Inflammatory macrophage treated with lipopolysaccharide for 4 hours (primary cell): ENCODE measurements at places on chromosomes 13 and 19.

- no peak for DNase-seq
Measured at GRCh38 chr19:10343495-10343894, 4.1 kb upstream of the ICAM3 start.

DNA sequence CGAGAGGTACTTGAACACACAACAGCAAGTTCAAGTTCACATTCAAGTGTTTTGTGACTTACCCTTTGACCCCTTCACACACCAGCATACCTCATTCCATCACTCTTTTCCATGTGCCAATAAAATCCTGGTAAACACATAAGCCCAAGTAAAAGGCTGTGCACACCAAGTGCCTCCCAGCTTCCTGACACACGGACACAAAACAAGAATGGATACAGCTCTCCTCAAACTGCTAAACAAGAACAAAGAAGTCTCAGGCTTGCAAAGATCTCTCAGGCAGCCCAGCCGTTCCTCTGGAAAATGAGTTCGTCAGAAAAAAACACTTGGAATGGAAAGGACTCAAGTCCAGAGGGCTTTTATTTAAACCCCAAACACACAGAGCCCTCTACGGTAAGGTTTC, 83.7 kb downstream of the NUFIP1 start:
- DNase-seq: no peak

DNA sequence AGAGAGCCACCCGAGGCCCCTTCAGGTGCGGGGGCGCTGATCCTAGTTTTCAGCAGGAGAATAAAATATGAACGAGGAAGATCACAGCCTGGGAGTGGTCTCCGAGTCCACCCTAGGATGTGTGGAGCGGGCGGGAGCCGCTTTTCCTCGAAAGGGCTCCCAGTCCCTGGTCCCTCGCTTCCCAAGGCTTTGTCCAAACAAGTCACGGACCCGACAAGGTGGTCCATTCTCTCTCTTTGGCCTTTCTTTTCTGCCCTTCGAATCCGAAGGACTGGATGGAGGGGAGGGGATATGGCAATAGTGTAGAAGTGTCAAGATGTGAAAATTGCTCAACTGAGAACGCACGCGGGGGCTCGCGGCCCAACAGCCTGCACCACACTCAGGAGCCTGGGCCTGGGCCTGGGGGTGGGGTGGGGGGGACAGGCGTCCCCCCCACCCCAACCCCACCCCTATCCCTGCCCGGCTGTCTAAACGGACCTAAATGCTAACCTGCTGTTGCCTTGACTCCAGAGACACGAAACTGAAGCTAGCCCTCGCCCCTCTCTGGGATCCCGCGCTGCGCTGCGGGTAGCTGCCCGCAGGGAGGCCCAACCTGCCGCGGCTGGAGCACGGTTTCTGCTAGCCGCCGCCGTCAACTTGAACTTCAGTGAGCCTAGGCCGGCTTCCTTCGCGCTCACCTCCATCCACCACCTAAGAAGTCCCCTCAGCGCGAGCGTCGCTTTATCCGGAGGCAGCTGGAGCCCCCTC, 7.1 kb downstream of the ZIC2 start:
- no peak for DNase-seq

GRCh38 chr19:1734321-1734966, 18.9 kb upstream of the ONECUT3 start:
- no peak for DNase-seq

GRCh38 chr13:59677966-59678814, 485.5 kb downstream of the DIAPH3 start:
- DNase-seq: peak; percentile 60

DNA sequence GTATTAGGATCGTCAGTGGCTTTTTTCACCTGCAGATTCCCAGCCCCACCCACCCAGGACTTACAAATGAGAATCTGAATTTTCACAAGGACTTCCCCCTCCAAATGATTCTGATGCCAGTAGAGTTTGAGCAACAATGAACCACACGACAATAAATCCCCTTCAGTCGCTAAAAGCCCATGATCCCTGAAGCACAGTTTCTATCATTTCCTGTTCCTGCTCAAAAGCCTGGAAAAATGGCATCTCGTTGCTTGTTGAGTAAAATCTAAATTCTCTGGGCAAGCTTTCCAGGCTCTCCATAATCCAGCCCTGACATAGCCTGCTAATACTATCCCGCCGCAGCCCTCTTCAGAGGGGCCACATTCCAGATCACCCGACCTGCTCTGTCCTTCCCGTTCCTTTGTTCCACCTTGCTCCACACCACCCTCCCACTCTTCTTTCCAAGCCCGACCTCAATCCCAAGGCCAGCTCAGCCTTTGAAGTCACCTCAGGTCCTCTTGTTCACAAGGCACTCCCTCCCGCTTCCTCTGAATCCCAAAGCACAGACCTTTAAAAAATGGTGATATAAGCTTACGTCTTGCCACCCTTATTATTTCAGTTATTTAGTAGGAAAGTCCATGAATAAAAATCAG, 67.9 kb downstream of the NUFIP1 start:
- no peak for DNase-seq

DNA sequence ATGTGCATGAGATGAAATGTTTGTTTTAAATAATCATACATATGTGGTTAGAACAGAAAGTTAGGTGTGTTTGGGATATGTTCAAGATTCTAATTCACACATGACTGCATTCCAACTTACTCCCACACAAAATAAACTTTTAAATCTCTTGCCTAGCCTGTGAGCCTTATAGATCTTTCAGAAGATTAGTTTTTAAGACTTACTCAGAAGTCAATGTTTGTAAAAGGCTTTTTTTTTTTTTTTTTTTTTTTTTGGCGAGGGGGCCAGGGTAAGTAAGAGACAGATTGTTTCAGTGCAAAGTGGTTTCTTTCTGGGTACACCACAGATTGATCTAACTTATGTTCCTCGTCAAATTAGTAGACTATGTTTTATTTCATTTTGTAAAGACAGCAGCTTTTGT, 39.1 kb downstream of the GPR180 start:
- no peak for DNase-seq

DNA sequence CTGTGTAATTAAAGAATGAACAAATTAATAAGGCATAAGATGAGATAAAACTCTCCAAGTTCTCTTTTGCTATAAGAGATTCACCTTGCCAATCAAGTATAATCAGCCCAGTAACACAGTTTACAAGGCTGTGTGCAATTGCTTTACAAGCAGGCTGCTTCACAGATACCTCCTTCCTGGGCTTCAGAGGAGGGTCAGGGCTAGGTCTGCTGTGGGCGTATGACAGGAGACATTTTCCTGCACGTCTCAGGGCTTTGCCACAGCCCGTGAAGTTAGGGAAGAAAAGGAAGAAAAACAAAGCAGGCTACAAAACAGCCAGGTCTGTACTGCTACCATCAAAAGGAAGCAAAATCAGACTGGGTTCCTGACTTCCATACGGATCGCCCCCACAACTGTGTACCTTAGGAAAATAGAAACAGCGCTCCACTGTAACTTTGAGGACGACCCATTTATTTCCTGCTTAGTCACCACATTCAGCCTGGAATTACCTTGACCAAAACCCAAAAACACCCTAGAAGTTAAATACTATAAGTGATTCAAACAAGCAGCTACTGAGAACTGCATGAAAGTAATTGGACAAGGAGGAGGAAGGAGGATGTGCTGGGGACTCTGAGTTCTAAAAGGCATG, 12.4 kb downstream of the EFNB2 start:
- no peak for DNase-seq

DNA sequence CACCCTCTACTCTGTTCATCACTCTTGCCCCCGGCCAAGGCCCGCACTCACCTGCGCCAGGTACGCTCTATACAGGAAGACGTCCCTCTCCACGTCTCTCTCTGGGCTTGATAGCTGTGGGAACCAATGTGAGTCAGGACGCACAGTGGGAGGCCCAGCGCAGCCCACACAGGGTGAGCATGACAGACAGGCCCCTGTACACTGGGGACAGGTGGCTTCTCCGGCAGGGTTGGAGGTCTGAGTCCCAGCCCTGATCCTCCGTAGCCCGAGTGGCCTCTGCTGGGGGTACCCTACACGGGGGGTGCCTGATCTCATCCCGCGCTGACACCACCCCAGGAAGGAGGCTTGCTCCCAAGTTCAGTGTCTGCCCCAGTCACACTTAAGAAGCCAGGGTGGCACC, 6.3 kb downstream of the COPE start:
- no peak for DNase-seq

- DNase-seq: no peak
Measured at GRCh38 chr13:62049992-62050391, 634.3 kb upstream of the PCDH20 start.

- DNase-seq: no peak
Measured at GRCh38 chr19:41604831-41605230, 22.0 kb downstream of the CEACAM4 start.

DNA sequence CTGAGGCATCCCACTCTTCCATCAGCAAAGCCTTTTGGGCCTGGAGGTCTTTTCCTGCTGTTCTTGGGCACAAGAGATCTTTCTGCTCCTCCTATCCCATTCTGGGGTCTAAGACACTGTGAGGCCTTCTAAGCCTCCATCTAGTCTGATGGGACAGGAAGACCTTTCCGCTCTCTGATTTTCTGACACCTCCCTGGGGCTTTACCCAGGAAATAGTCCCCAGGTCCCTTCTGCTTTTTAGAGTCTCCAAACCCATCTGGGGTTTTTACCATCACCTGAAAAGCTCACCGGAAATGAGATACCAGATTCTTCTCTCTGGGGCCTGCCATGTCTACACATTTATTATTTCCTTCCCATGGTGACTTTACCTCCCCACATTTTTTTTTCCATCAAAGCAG, 21.1 kb downstream of the CLEC17A start:
- no peak for DNase-seq

DNA sequence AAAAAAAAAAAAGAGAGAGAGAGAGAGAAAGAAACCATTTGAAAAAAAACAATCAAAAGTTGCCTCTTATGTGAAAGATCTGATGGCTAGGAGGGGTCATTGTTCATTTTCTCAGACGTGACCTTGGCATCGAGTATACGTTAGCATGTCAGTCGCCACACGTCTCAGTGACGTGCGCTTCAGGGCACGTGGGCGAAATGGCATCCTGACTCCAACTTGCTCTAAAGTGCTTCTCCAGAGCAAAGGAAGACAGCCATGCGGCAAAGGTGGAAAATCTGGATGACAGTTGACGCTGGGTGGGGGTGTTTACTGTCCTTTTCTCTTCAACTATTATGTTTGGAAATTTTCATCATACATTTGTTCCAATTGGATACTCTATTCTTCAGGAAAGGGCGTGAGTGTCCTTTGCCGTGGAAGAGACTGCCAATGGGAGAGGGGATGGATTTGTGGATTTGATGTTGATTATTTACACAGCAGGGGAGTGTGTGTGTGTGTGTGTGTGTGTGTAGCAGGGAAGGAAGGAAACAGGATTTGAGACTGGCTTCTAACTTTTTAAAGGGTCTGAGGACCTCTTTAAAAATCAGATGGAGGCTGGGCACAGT, 25.0 kb downstream of the KLF2 start:
- DNase-seq: no peak

- DNase-seq: no peak
Measured at GRCh38 chr19:41241859-41242258, 22.3 kb upstream of the HNRNPUL1 start.

- DNase-seq: no peak
Measured at GRCh38 chr13:60583196-60583888, 186.3 kb downstream of the TDRD3 start.

DNA sequence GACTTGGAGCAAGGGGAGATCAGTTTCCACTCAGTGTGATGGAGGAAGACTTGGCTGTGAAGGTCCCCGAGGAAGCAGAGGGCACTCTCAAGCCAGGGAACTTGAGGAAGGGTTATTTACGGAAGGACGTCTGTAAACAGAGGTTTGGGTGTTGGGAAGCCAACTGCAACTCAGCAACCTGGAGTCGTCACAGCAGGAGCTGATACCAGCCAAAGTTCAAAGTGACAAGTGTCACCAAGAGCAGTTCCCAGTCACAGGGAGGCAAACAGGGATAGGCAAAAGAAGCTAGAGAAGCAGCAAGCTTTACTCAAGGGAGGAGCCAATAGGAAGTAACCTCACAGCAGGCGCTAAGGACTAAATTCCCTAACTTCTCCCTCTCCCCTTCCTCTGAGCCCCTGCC, 205.5 kb downstream of the EFNB2 start:
- DNase-seq: no peak

DNA sequence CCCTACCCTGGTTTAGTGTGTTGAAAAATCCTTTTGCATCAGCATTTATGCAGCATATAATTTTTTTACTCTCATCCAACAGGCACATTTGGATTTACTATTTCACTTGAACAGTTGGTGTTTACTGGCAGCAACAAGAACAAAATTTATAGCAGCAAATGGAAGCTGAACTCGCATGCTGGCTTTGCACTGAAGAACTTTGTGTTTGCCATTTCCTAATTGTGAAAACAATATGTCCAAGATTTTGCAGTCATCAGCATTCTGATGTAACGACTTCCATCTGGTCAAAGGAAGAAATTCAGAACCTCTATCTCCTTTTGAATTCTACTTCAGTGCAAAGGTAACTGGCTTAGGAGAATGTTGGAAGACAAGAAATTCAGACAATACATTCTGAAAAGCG, 131.0 kb downstream of the DLEU7 start:
- peak; percentile 31 for DNase-seq

GRCh38 chr13:32984857-32985626, 31.2 kb upstream of the KL start:
- DNase-seq: no peak

DNA sequence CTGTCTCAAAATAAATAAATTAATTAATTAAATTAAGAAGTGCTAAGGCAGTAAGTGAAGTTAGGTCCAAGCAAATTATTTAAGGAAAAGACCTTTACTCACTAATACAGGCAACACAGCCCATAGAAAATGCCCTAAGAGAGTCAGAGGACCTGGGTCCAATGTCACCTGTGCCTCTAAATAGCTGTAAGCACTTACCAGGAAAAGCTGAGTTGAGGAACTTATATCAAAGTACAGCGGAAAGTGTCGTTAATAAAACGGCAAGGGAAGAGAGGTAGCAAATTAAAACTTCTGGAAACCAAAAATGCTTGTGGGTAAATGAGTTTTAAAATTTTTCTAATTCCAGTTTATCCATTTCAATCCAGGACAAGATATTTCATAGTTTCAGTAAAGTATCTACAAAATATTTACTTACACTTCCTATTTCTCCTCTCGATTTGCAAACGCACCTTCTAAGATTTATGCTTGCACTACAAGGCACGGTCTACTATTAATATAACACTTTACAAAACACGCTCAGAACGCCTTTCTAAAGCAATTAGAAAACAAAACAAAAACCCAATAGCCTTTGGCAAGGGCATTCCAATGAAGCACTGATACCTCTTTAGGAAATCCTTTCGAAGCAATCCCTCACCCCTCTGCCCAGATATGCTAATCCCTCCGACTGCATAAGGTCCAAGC, 963 bp downstream of the VPS36 start:
- DNase-seq: no peak

DNA sequence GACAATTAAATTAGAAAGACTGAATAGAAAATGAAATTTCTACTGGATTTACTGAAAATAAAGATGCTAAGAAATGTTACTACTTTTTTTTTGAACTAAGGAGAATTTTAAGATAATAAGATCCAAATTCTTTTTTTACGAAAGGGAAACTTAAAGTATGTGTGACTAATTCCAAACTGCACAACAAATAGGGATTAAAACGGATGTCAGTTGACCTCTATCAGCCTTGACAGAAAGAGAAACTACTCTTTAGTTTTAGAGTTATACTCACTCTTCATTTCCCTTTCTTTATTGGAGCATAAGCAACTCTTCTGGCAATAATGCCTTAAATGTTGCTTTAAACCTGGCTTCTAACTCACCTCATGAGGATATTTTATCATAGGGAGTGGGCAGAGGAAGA, 273.8 kb downstream of the SLITRK6 start:
- no peak for DNase-seq

GRCh38 chr19:9735986-9736385, 32.6 kb downstream of the ZNF846 start:
- no peak for DNase-seq
